ENCODE measurements at places on chromosomes 13 and 19. TPM values are rescaled to one million over a fixed set of nuclear protein-coding genes. Genes with fewer than 3 reads are reported as not detected.
A peak's percentile ranks its signal among the peaks of the same experiment; 100 is the strongest.

DNA sequence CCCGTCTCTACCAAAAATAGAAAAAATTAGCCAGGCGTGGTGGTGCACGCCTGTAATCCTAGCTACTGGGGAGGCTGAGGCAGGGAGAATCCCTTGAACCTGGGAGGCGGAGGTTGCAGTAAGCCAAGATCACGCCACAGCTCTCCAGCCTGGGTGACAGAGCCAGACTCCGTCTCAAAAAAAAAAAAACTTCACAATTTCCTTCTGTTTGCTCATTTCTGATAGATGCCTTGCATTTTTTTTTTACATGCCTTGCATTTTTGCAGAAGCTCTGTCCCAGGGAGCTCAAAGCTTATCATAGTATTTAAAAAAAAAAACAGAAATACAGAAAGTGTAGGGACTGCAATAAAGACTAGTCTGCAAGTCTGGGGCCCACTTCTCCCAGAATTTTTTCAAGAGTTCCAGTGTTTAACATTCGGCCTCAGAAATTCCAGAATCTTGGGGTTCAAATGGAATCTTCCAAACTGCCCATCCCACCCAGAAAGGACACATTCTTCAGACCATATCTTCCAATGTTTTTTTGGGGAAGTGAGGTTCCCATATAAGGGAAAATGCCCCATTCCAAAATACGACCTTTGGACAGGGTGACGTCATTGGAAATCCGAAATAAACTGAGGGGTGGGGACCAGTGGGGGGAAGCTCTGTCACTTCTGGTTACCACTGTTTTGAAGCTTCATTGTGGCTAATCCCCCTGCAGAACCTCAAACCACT is 17.2 kb upstream of the RAB8A start:
- DNase-seq, result no peak
- peaks cover 59% of the 10 kb centered on the region for H3K36me3 ChIP-seq
- no peaks in the 10 kb centered on the region for H3K27me3 ChIP-seq
- H3K4me3 ChIP-seq, result no peak overlapping the region

- no peaks in the 10 kb centered on the region for H3K36me3 ChIP-seq
- no peaks in the 10 kb centered on the region for H3K4me1 ChIP-seq
Measured at GRCh38 chr13:60091573-60091972, 72.2 kb downstream of the DIAPH3 start.

- H3K4me3 ChIP-seq, result no peak overlapping the region
- H3K36me3 ChIP-seq, result no peaks in the 10 kb centered on the region
- DNase-seq, result no peak
- H3K4me1 ChIP-seq, result no peaks in the 10 kb centered on the region
- H3K27ac ChIP-seq, result no peak overlapping the region
- no peaks in the 10 kb centered on the region for H3K27me3 ChIP-seq
Measured at GRCh38 chr13:76775088-76775740, 111.0 kb downstream of the KCTD12 start.

DNA sequence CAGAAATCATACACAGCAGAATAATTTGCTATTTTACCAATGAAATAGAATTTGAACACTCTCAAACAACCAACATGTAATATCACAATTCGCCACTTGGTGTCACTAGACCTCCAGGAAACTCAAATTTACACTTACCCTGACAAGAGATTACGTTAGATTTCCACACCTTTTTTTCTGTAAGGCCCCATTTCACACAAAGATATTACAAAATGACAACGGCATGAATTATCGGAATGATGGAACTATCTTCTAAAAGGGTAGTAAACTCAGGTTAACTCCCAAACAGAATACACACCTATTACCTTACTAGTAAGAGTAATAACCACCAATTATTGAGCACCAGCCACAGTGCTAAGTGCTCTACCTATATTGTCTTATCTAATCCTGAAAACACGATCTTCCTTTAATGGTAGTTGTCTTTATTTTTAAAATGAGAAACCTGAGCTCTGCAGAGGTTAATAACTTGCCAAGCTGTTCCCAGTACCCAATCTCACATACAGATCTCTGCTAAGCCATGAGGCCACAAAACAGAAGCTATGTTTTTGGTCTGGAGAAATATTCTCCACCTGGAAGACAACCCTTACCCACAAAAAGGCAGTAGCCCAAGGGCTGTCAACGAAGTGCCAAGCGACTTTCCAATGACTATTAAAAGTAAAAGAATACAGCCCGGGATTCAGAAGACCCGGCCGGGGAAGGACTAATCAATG is 152.4 kb downstream of the DCLK1 start:
- H3K4me1 ChIP-seq, result no peaks in the 10 kb centered on the region
- H3K27ac ChIP-seq, result peak overlapping the region; percentile 82
- no peaks in the 10 kb centered on the region for H3K36me3 ChIP-seq
- DNase-seq, result no peak
- H3K4me3 ChIP-seq, result no peak overlapping the region

- H3K27ac ChIP-seq, result no peak overlapping the region
- no peak overlapping the region for H3K4me3 ChIP-seq
- no peaks in the 10 kb centered on the region for H3K36me3 ChIP-seq
- DNase-seq, result no peak
Measured at GRCh38 chr19:29946645-29947044, 4.6 kb downstream of the URI1 start.

- no peak for DNase-seq
- no peaks in the 10 kb centered on the region for H3K36me3 ChIP-seq
- H3K27ac ChIP-seq, result no peak overlapping the region
- H3K27me3 ChIP-seq, result no peaks in the 10 kb centered on the region
- no peak overlapping the region for H3K4me3 ChIP-seq
- H3K4me1 ChIP-seq, result no peaks in the 10 kb centered on the region
Measured at GRCh38 chr19:48344892-48345291, 18.8 kb downstream of the TMEM143 start.

- H3K36me3 ChIP-seq, result peaks cover 41% of the 10 kb centered on the region
- H3K4me3 ChIP-seq, result peak overlapping the region; percentile 77
- peaks cover 86% of the 10 kb centered on the region for H3K4me1 ChIP-seq
- H3K27me3 ChIP-seq, result no peaks in the 10 kb centered on the region
- H3K27ac ChIP-seq, result peak overlapping the region; percentile 98
Measured at GRCh38 chr19:1104311-1105007, 665 bp downstream of the GPX4 start.

Gene CCDC70
- total RNA-seq, result not detected

- H3K4me1 ChIP-seq, result peaks cover 10% of the 10 kb centered on the region
- peak overlapping the region; percentile 96 for H3K27ac ChIP-seq
- DNase-seq, result no peak
- no peaks in the 10 kb centered on the region for H3K27me3 ChIP-seq
- H3K4me3 ChIP-seq, result peak overlapping the region; percentile 90
- H3K36me3 ChIP-seq, result peaks cover 22% of the 10 kb centered on the region
Measured at GRCh38 chr19:27794494-27795042, 1418.4 kb downstream of the UQCRFS1 start.

DNA sequence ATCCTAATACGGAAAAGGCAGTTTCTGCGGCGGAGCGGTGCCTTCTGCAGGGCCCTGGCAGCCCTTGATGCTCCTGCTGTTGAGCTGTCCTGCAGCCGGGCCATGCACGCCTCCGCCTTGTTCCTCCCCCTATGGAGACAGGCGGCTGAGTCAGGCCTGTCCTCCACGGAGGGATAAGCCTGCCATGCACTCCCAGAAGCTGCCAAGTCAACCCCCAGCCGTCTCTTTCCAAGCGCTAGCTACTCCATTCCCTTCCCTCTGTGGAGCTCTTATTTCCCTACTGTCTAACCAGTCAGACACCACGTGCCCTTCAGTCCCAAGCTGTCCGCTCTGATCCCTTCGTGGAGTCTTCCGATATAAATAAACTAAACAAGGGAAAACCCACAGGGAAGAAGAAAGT is 197.0 kb downstream of the COL4A1 start:
- H3K4me3 ChIP-seq, result no peak overlapping the region
- no peaks in the 10 kb centered on the region for H3K27me3 ChIP-seq
- DNase-seq, result no peak
- peak overlapping the region; percentile 13 for H3K27ac ChIP-seq
- peaks cover 19% of the 10 kb centered on the region for H3K4me1 ChIP-seq

DNA sequence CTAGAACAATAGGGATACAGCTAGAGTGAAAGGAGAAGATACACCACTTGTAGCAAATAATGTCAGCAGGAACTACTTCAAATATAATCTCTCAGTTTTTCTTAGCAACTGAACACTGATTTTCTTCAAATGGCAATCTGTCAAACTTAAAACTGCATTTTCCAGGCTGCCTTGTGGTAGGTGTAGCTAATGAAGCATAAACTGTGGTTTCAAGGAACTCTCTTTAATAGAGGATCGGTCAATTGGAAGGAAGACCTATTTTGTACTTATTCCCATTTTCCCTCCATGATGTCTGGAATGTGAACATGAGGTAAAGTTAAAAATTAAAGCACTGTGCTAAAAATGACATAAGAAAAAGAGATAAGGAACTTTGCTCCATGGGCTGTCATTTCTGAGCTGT is 1261.9 kb downstream of the PCDH17 start:
- H3K27me3 ChIP-seq, result no peaks in the 10 kb centered on the region
- no peaks in the 10 kb centered on the region for H3K36me3 ChIP-seq
- no peak overlapping the region for H3K27ac ChIP-seq
- H3K4me3 ChIP-seq, result no peak overlapping the region

GRCh38 chr13:27001705-27002104 is 169.9 kb downstream of the USP12 start:
- no peak overlapping the region for H3K27ac ChIP-seq
- no peak overlapping the region for H3K4me3 ChIP-seq
- DNase-seq, result no peak
- H3K4me1 ChIP-seq, result peaks cover 10% of the 10 kb centered on the region

- no peak overlapping the region for H3K27ac ChIP-seq
- H3K4me1 ChIP-seq, result no peaks in the 10 kb centered on the region
- no peaks in the 10 kb centered on the region for H3K27me3 ChIP-seq
- no peaks in the 10 kb centered on the region for H3K36me3 ChIP-seq
Measured at GRCh38 chr13:51902776-51903175, 41.0 kb downstream of the CCDC70 start.

Gene CCNA1
- total RNA-seq, result 1.3 TPM
